NCI-H526 treated with DMSO at 0.1 percent for 48 hours (cell line): ENCODE measurements at places on chromosomes 2 and 18.

DNA sequence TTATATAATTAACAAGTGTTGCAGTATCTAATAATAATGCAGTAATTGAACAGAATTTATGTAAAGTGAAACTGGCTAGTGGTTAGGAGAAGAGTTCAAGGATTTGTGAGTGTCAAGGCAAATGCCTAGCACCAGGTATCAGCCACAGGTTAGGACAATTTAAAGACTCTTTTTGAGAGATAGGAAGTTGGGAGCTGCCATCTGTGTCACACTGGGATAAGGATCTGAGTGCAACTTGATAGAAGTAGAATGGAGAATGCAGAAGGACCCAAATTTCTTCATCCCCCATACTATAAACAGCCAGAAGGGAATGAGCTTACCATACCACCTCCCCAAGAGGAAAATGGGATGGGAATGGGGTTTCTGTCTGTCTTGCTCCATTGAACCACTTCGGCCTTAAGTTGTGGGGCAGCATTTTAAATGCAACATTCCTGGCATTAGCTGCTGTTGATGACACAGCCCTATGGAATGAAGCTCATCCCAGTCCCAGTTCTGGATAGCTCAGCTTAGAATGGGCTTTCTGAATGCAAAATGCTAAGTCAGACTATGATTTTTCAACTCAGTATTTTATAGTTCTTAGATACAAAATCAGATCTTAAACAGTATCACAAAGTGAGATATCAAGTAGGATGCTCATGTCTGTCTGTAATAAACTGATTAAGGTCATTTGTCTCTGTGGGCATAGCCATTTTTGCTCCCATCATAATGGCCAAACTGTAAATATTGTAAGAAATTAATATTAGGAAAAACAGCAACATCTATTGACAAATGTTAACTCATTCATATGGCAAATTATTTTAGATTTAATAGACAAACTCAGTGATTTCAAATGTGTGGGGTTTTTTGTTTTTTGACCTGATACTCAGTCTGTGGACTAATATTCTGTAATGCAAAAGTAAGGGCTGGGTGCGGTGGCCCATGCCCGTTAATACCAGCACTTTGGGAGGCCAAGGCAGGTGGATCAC is 44.0 kb downstream of the GPR155 start:
- no peak for DNase-seq

- no peak for DNase-seq
Observed at GRCh38 chr2:102736110-102736409, 25.8 kb upstream of the TMEM182 start.

DNA sequence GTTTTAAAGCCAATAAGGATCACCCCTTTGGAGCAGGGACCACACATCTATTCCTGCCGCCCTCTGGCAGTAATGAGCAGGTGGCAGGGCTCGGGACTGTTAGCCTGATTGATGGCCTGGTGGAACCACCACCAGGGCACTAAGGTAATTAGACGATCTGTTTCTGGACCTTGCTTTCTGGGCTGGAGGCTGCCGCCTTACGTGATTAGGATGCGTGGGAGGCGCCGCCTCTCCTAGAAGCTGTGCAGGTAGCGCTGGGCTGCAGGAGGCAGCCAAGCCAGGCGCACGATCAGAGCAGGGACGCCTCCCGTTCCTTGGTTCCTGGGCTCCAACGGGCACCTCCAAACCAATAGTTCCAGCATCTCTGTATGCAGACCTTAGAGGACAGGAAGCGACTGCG is 242.6 kb upstream of the RAB12 start:
- no peak for DNase-seq

DNA sequence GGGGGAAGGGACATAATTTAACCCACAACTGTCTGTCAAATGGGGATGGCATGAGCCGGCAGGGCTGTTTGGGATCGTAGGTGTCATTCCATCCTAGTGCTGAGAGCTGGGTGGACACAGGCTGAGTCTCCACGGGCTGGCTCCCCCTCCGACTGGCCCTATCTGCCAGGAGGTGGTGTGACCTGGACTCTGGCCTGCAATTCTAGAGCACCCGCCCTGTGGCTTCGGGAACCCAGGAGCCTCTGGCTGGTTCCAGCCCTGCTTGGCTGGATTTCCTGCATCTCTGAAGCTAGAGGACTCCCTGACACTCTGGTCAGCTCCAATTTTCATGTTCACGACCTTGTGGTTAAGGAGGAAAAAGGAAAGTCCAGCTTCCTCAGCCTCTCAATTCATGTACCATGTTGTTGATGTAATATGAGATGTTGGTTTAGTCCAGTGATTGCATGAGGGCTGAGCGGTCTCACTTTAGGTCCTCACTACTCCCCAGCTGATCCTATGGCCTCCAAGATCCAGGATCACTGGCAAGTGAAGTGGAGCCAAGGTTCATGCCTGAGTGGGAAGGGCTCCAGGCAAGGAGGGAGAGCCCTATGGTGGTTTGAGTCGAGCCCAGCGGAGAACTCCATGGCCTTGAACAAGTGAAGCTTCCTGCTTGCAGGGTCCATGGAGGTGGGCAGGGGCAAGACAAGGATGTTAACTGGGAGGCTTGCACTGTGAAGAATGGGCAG is 169.1 kb downstream of the NDUFA10 start:
- DNase-seq = no peak

DNA sequence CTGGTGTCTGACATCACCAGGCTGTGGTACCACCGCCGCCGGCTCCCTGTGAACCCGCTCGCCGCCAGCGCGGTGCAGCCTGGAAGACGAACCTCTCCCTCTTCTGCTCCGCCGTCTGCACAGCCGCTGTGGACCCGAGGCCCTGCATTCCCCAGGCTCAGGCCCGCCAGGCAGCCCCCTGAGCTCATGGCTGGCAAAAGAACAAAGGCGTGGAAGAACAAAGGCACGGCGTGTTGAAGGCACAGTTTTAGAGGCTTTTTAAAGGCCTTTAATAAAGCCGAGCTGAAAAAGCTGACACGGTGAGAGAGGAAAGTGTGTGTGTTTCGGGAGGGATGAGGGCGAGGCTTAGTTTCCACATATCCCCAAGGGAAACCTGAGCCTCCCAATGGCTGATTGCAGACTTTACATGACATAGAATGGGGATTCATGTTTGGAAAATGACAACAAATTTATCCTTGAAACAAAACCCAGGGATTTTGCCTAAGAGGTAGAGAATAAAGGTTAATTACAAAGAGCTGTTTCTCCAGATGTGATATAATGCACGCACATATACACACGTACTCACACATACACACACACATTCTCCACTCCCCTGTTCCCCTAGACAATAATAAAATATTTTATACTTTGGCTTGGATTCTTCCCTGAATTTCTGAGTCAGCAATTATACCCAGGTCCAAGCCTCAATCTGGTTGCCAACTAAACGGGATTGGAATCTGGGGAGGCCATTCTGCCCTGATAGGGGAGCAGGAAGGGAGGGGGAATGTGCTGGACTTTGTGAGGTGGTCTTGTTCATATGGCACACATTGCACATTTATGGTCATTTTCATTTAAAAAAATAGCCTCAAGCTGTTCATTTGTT is 39.7 kb downstream of the RFX8 start:
- DNase-seq = no peak

DNA sequence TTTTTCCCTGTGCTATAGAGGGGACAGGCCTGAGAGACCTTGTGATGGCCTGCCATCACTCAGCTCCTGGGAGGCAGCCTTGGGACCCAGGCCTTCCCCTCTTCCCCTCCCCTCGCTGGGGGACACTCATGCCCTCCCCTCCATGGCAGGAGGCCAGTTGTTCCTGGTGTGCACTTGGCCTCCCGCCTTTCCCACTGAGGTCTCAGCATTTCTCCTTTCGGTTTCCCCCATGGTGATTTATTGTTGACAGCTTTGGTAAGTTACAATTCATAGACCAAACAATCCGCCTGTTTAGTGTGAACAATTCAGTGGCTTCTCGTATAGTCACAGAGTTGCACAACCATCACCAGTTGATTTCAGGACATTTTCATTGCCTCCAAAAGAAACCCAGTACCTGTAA is 10.2 kb upstream of the CNDP1 start:
- DNase-seq = no peak

DNA sequence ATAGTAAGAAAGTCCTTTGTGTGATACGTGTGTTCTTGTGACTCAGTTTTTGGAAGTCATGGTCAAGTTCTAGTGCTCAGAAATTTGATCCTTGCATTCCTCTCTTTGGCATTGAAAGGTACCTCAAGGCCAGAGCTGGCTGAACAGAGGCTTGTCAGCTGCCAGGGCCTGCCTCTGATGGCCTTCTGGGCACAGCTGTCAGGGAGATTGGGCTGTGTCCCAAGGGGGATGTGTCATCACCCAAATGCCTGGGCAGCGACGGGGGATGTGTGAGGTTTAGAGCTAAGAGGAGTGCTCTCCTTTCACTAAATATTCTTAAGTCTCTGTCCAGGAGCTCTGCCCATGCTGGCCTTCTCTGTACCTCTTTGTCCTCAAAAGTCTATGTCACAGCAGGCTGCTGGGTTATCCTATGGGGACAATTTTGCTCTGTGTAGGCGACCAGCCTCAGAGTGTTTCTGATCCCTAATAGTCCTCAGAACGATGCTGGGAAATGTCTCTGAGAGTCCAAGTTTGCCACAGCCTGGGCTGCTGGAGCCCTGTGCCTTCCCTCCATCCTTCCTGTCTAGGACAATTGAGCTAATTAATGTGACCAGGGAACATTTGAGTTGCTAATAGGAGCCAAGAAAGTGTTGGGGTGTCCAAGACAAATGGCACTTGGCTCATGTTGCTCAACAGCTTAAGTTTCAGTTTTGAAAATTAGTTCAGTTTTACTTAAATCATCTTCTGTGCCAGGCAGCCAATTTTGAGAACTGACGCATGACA is 115.4 kb upstream of the ZNF521 start:
- no peak for DNase-seq

DNA sequence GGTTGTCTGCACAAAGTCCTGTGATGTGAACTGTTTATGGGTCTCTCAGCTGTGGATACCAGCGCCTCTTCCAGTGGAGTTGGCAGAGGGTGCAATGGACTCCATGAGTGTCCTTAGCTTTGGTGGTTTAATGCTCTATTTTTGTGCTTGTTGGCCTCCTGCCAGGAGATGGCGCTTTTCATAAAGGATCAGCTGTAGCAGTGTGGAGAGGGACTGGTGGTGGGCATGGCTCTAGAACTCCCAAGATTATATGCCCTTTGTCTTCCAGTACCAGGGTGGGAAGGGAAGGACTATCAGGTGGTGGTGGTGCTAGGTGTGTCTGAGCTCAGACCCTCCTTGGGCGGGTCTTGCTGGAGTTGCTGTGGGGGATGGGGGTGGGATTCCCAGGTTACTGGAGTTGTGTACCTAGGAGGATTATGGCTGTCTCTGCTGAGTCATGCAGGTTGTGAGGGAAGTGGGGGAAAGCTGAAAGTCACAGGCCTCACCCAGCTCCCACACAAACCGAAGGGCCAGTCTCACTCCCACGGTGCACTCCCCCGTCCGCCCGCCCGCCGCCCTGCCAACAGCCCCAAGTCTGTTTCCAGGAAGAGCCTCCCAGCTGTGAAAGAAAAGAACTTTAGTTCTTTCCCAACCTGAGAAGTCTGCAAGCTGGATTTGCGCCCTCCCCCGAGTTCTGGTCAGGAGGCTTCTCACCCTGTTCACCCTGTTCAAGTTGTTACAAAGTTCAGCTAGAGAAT is 108.1 kb downstream of the MARCO start:
- DNase-seq = no peak

- DNase-seq = no peak
Observed at GRCh38 chr2:118988706-118989105, 46.7 kb downstream of the MARCO start.

DNA sequence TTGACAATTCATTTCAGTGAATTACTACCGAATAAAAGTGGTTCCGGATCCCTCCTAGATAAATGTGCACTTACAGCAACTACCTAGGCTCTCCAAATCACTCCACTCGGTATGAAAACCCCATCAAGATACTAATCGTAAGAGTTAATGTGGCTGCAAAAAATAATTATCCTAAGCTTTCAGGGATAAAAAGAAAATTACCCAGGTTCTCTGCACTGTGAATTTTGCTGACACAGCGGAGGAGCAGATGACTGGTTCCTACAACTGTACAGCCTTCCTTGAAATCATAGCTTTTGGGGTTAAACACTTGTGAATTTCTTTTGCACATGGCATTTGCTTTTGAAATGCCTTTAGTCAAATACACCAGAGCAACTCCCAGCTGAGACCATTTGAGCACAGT is 104.7 kb downstream of the CD226 start:
- no peak for DNase-seq

DNA sequence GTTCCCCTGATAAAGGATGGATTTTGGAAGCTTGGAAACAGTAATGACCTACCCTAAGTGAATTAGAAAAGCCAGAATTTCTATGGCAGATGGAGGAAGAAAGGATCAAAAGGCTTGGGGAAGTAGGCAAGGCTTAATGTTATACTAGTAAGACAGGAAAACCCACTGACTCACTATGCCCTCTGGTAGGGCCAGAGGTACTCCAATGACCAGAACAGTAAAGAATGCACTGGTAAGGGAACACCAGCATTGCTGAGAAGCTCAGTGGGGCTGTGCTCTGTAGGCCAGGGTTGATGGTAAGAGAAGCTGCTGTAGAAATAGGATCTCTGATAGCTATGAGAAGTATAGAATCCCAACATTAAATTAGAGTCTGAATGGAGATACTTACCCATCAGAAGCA is 126.4 kb downstream of the GFPT1 start:
- DNase-seq = no peak

GRCh38 chr2:116979916-116980764 is 834.4 kb upstream of the DDX18 start:
- no peak for DNase-seq

DNA sequence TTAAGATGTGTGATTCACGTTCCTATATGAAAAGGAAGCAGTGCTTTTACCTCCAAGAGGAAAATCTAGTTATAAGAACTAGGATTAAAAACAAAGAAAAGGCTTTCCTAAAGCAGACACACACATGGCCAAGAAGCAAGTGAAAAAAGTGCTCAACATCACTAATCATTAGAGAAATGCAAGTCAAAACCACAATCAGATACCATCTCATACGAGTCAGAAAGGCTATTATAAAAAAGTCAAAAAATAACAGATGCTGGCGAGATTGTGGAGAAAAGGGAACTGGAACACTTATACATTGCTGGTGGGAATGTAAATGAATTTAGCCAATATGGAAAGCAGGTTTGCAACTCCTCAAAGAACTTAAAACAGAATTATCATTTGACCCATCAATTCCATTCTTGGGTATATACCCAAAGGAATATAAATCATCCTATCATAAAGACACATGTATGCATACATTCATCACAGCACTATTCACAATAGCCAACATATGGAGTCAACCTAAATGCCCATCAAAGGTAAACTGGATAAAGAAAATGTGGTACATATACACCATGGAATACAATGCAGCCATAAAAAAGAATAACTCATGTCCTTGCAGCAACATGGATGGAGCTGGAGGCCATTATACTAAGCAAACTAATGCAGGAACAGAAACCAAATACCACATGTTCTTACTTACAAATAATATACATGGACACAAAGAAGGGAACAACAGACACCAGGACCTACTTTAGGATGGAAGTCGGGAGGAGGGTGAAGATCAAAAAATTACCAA is 285.3 kb downstream of the RAD51AP2 start:
- DNase-seq = no peak

- no peak for DNase-seq
Observed at GRCh38 chr2:223532161-223532560, 70.0 kb downstream of the SCG2 start.

DNA sequence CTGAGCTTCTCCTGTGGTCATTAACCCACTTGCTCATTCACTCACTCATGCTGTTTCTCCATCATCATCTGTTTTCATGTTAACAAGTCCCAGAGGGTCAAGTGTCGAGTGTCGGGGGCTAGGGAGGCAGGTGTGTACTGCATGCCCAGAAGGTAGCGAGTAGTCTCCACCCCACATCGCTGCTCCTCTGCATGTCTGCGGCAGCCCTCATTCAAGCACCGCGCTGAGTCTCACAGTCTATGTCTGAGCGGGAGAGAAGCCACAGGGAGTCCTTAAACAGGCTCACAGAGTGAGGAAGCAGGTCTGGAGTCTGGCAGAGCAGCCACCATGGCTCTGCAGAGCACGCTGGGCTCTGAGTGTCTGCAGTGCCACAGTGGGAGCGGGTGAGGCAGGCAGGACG is 121.3 kb upstream of the IL1R2 start:
- DNase-seq = no peak
